ENCODE measurements at places on chromosomes 4 and X.
A peak's percentile ranks its signal among the peaks of the same experiment; 100 is the strongest.

DNA sequence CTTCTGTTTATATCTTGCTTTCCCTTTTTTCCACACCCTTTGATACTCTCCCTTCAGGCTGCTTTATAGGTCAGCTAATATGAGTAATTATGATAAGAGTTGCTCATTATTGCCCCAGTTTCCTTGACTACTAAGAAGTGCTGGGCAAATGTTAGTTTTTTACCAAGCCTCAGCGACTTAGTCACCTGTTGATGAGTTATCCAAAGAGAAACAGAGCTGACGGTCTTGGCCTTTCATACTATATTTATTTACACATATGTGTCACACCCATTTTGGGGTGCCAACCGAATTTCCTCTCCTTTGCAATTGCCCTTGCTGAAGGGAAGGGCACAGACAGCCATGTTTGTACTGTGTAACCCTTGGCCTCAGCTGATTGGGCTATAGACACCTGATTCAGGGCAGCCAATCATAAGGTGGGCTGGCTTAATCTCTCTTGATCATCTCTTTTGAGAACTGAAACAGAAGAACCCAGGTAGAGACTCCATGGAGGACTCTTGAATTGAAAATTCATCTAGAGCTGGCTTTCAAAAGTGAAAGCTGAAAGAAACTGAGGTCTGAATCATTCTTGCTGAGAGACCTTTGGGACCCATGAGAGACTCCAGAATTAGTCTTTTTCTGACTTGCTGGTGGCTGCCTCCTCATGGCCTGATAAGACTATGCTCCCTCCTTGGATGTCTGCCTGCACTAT, 111.7 kb upstream of the RPS6KA3 start:
- peak; percentile 75 for DNase-seq

GRCh38 chr4:118889312-118889691, 648 bp downstream of the SYNPO2 start:
- peak; percentile 1 for DNase-seq

DNA sequence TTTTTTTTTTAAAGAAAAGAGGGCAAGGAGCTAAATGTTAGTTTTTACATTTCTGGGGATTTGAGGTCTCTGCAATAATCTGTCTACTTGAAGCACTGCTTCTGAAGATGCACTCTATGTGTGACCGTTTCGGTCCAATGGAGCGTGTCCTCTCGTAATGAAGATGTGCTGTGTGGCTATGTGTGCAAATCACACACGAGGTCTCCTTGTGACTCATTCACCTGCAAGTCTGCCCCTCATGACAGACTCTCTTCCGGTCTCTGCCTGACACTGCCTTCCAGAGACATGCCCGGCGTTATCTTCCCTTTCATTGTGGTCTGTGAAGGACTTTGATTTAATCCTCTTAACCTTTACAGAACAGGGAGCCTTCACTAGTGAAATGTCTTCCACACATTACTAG, 84.3 kb downstream of the TRAM1L1 start:
- DNase-seq: no peak

- no peak for DNase-seq
These were observed 72.3 kb upstream of the STIM2 start for GRCh38 chr4:26788341-26788733.

DNA sequence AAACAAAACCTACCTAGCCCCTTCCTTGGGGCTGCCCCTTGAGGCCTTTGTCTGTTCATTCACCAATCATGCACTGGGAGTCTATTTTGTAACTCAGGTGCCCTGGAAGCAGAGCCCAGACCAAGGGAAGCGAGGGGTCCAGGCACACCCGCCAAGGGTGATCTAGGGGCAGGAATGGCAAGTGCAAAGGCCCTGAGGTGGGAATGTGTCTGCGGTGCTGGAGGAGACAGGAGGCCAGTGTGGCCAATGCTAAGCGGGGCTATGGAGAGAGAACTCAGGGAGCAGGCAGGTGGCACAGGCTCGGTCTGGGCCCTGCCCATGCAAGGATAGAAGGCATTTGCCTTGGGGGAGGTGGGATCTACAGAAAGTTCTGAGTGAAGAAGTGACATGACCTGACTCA, 3.5 kb upstream of the SH3BP2 start:
- DNase-seq: no peak

- DNase-seq: peak; percentile 45
These were observed 268.7 kb downstream of the MAPK10 start for GRCh38 chr4:86091201-86091600.

DNA sequence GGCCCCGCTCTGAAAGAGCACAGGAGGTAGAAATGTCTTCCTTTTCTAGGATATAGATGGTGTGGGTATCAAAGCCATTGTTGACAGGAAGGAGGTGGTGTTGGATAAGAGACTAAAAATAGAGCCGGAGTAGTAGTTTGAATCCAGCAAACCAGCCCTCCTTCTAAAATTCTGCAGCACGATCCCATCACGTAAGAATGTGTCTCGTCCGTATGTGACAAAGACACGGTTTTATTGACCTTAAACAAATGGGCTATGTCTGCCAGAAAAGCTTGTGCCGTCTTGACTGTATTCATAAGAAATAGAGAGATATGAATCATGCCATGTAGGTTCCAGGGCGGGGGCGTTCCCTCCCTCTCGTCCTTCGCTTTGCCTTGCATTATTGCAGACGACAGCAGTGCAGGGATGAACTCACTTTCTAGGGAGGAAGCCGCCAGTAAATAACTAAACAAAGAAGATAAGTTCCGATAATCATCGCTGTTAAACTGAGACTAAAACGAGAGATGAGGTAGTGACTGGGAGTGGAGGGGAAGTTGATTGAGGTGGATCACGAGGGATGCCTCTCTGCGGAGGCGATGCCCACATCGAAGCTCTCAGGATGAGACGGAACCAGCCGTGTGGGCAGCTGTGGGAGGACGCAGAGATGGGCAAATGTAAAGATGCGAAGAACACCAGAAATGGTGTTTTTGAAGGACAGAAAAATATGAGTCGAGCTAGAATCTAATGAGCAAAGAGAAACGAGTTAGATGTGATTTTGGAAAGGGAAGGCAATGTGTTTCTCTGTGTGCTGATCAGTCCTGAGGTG, 3.4 kb downstream of the TENM3 start:
- no peak for DNase-seq

GRCh38 chrX:119655125-119655524, 37.8 kb downstream of the SEPTIN6 start:
- DNase-seq: peak; percentile 77

DNA sequence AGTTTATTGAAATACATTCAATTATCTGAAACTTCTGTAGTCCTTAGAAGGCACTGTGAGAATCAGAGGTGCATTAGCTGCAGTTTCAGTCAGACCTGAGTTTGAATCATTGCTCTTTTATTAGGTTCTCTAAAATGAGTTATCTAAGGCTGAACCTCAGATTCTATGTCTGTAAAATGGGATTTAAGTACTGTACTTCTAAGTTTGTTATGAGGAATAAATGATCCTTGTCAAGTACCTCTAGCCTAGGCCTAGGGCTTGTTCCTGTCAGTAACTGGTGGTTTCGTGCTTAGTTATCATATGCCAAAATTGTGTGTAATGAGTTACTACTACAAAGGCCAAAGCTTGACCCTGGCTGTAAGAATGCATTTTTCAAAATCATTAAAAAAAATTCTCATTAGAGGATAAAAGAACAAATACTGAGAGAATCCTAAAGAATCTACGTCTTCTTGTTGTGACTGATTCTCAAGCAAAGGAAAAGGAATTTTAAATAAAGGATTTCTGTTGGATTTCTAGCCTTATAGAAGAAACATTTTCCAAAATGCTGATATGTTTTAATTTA, 65.8 kb downstream of the SLIT2 start:
- DNase-seq: no peak

- DNase-seq: peak; percentile 69
These were observed 248.2 kb downstream of the PARM1 start for GRCh38 chr4:75180790-75181776.

Measured in ELR (cell line).